HuH-7.5 (cell line): ENCODE measurements at places on chromosomes 2 and 18.
A peak's percentile ranks its signal among the peaks of the same experiment; 100 is the strongest.

DNA sequence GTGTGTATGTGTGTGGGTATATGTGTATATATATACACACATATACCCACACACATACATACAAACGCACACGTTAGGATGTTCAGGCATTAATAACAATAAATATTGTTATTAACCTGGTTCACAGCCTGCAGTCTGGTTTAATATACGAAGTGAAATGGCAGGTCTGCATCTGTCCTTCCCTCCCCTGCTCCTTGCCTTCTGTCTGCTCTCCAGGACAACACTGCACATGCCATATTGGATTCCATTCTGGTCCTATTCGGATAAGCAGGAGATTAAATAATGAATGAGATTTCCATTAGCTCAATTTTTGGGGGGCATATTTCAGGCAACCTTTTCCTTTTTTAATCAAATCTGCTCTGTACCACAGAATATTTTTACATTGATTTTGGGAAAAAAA is 158.0 kb downstream of the CELF4 start:
- DNase-seq, result no peak

DNA sequence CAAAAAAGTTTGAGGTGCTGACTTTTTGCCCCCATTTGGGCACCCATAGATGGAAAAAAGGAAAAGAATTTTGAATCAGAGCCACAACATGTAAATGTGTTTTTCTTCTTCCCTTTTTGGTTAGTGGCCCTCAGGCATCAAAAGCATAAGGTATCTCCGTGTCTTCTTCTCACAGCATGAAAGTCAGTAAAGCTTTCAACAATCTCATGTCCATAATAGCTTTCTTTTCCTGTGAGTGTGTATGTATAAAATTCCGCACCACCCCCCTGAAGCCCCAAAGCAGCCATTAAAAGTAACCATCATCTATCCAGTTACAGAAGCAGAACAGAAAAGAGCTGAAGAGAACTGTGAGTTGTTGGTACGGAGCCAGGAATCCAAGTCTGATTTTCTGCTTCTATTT is 1539.7 kb upstream of the ACVR2A start:
- no peak for DNase-seq

DNA sequence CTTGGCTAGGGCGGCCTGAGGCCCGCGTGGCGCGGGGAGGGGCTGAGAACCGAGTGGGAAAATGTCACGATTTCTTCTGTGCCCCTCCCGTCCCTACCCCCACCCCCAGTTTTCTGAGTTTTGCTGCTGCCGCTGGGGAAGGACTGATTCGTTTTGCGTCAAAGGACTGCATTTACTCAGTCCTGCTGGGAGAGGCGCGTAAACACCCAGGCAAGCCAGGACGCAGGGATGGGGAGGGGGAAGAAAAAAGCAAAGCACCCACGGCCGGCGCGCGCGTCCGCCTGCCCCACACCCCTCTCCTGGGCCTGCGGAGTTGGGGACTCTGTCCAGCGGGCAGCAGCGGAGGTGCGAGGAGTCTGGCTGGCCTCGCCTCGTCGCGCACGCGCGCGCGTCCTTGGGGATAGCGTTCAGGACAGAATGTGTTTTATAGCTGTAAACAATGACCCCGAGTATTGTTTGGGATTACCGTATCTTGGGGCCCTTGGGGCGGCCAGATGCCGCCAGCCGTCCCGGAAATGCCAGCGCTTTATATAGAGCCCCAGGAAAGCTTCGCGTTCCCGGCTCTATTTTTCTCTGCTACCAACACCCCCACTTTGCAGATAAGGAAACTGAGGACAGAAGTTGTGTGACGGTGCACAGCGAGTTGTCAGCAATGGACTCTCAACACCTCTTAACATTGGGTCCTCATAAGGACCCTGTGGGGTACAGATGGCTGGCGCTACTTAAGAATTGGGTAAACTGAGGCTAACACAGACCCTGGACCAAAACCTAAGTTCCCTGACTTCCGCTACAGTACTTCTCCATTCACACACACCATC is 1.7 kb upstream of the FOSL2 start:
- peak; percentile 42 for DNase-seq

DNA sequence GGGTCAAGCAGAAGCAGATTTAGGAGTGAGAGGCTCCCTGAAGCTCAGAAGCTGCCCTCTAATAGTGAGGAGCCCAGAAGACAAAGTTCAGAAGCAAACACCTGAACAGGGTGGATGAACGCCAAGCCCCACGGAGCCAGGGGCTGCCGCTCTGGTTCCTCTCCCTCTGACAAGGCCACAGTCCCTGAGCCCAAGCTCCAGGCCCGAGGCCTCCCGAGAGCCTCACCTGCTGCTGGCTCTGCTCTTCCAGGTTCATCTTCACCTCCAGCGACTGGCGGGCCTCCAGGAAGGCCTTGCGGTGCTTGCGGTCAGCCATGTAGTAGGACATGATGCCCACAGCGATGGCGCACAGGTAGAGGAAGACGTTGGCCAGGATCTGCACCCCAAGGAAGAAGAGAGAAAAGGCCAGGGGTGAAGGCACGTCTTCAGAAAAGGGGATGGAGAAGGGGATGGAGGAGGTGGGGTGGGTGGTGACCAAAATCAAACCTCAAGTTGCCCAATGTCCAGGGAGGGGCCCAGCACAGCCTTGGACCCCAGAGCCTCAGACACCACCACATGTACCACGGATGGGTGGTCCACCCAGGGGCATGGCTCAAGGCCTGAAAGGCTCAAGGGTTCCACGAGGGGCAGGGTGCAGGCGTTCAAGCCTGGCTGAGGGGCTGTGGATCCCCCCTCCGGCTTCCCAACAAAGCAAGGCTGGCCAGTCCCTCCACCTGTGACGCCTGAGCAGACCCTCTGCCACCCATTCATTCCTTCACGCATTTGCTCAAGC is 47.5 kb downstream of the ADCY3 start:
- no peak for DNase-seq

DNA sequence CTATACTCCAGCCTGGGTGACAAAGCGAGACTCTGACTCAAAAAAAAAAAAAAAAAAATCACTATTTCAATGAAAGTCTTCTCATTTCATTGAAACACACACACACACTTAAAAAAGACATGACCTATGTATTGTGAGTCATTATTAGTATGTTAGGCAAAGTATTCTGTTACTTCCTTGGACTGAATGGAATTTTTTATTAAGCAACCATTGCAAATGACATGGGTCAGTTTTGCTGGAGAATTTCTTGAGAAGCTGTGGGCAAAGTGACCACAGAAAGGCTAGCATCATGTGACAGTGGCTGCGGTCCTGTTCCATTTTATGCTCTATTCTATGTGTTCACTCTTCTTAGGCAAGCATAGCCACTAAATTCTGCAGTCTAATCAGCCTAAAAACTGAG is 695.7 kb downstream of the TDRD15 start:
- no peak for DNase-seq

DNA sequence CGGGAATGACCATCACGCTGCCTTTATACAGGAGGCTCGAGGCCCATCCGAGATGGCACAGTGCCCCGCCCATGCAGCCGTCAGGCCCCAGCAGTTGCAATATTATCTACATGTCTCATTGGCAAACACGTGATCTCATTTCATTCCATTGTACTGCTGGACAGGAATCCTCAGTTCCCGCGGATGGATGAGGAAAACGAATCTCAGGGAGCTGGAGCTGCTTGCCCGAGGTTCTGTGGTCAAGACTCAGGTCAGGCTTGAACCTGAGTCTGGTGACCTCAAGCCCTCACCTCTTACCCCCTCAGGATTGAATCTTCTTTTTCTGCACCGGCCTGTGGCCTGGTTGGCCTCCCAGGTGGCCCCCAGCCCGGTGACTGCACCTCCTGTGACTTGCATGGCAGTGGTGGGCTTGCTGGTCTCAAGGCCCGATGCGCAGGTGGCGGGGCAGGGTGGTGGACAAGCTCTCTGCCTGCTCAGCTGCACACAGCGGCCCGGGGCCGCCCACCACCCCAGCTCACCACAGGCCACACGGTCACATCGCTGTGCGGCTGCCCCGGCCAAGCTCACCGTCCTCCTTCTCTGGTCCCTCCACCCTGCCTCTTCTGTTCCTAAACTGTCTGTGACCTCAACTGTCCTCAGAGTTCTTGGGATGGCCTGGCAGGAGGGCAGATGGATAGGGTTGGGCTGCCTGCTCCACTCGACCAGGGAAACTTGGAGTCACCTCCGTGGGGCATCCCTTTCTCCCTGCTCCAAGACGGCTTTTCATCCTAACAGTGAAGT is 52.0 kb upstream of the HS6ST1 start:
- no peak for DNase-seq

DNA sequence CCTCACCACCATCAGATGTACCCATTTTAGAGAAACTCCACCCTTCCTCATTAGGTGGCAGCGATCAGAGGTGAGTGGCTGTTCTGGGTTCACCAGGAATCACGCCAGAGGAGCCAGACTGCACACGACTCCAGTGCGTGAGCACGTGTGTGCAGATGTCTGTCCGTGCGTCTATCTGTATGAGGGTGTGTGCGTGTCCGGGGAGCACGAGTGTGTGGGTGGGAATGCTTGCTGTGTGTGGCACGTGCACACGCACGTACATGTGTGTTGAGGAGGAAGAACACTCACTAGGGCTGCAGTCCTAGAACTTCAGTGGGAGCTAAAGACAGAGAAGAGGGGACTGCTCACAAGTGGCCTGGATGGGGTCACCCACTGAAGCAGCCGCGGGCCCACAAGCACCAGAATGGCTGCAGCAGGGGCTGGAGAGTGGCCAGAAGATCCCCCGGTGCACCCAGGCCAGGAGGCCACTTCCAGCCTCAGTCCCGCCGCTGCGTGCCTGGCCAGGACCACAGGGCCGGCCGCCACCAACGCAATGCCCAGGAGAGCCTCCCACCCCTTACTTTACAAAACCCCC is 13.9 kb downstream of the HDAC4 start:
- no peak for DNase-seq

DNA sequence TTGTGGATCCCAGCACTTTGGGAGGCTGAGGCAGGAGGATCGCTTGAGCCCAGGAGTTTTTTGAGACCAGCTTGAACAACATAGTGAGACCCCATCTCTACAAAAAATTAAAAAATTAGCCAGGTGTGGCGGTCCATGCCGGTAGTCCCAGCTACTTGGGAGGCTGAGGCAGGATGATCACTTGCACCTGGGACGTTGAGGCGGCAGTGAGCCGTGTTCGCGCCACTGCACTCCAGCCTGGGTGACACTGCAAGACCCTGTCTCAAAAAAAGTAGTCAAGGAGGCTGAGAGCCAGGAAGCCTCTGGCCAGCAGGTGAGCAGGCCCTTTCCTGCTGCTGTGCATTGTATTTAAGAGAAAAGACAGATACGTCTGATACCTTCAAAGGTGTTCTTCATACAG is 11.1 kb upstream of the PROC start:
- DNase-seq, result no peak

- DNase-seq, result no peak
Measured at GRCh38 chr2:98775146-98775986, 44.4 kb upstream of the MGAT4A start.

- DNase-seq, result no peak
Measured at GRCh38 chr2:117794668-117795067, 19.8 kb upstream of the DDX18 start.

DNA sequence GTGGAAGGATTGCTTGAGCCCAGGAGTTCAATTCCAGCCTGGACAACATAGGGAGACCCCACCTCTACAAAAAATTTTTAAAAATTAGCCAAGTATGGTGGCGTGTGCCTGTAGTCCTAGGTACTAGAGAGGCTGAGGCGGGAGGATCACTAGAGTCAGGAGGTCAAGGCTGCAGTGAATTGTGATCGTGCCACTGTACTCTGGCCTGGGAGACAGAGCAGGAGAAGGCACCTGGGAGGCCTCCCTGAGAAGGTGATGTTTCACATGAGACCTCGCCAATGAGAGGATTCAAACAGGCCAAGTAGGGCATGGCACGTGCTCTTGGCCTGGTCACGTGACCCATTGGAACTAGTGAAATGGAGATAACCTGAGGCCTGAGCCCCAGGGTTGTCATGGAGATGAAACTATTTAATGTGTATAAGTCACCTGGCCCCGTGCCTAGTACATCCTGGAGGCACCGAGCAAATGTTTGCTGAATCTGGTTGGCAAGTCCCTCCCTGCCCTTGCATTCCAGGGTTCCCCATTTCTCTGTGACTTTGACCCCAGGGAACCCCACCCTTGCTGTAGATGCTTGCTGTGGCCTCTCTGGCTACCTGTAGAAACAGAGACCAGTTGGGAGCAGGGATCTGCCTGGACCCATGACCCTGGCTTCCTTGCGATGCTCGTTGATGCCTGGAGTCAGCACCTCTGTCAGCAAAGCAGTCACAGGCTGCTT is 26.1 kb upstream of the ROCK2 start:
- DNase-seq, result peak; percentile 59

DNA sequence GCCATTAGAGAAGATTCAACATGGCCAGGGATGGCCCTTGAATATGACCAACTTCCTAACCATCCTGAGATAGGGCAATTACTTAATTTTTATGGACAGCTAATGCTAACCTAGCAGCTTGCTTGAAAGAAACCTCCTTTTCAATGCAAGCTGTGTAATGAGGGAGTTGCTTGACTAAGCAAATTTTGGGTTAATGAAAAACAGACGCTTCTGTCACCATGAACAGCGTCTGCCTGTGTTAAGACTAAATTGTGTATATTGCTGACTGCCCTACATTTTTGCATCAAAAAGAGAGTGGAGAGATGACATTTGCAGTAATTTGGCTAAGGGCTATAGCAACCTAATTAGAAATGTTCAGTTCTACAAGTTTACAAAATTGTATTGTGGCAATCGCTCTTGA is 319.2 kb upstream of the LRATD1 start:
- no peak for DNase-seq

- no peak for DNase-seq
Measured at GRCh38 chr2:197348721-197349360, 38.3 kb upstream of the ANKRD44 start.
